ENCODE measurements at places on chromosomes 16 and 17.

- DNase-seq = no peak
Observed at GRCh38 chr17:32261936-32262510, 3.6 kb upstream of the RHBDL3 start.

DNA sequence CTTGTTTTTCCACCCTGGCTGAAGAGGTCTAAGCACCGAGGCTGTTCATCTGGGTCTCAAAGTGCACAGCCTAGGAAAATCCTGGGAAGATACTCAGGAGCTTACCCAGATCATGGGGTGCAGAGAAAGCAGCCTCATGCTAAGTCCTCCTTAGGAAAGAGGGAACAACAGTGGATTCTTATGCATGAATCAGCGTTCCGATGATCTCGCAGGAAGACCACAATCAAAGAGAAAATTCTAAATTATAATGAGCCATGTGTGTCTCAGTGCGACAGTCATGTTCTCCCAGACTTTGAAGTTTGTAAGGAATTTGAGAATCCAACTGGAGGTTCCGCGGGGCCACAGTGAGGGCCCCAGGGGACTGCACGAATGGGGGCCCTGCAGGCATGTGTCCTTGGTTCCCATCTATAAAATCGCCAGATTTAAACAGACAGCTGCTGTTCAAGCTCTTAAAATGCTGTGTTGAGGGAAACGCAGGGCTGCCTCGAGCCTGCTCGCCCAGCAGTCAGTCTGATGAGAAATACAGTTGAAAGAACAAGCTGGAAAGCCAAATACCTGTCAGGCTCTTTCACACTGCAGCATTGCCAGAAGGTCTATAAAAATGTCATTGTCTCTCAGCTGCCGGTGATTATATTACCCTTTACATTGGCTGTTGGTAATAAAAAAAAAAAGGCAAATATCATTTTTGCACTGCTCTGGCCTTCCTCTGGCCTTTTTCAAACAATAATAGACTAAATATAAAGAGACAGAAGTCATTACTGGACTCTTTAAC is 152.1 kb downstream of the PMP22 start:
- no peak for DNase-seq

GRCh38 chr16:27801289-27801945 is 251.5 kb downstream of the KATNIP start:
- no peak for DNase-seq

DNA sequence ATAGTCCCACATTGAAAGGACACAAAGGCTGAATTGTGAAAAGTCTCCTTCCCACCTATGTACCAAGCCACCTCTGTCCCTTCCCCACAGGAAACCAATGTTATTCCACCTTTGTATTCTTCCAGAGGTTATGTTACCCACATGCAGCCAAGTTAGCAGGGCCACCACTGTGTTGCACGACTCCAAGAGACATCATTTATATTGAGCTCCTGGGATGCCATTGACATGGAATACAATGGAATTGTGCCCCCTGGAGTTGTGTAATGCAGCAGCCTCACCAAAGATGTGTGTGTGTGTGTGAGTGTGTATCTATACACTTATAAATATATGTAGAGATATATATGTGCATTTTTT is 21.6 kb upstream of the MSI2 start:
- DNase-seq = no peak

- DNase-seq = no peak
Observed at GRCh38 chr17:71423871-71424546, 696.8 kb upstream of the SOX9 start.

GRCh38 chr16:88741368-88741767 is 35.1 kb downstream of the CTU2 start:
- DNase-seq = no peak

GRCh38 chr16:12639044-12639443 is 164.6 kb downstream of the CPPED1 start:
- no peak for DNase-seq

- no peak for DNase-seq
Observed at GRCh38 chr16:7182510-7183109, 150.0 kb upstream of the RBFOX1 start.

GRCh38 chr17:64401941-64402340 is 11.3 kb upstream of the PECAM1 start:
- no peak for DNase-seq

GRCh38 chr17:2592971-2593820 is at the start of gene PAFAH1B1:
TSS of gene PAFAH1B1 (plus strand) at chr17:2593654. CDS start at chr17:2638289, 44,635 bp downstream.
- peak; percentile 89 for DNase-seq

DNA sequence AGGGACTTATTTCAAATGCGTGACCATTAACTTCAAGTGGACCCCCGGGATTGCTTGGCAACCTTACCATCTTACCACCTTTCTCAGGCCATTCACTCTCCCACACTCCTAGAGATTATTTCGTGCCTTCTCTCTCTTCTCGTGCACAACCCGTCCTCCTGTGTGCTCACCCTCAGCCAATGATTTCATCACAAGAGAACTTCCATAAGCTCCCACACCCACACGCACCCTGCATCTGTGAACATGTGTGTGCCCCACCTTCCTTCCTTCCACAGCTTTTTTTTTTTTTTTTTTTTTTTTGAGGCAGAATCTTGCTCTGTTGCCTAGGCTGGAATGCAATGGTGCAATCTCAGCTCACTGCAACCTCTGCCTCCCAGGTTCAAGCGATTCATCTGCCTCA is 27.4 kb upstream of the CDH3 start:
- DNase-seq = no peak

DNA sequence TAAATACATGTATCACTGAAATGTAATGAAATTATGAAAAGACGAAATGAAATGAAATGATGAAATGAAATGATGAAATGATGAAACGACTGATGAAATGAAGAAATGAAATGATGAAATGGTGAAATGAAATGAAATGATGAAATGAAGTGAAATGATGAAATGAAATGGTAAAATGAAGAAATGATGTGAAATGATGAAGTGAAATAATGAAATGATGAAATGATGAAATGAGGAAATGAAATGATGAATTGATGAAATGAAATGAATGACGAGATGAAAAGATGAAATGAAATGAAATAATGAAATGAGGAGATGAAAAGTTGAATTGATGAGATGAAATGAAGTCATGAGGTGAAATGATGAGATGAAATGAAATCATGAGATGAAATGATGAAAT is 594.7 kb downstream of the TP53TG3F start:
- DNase-seq = no peak

DNA sequence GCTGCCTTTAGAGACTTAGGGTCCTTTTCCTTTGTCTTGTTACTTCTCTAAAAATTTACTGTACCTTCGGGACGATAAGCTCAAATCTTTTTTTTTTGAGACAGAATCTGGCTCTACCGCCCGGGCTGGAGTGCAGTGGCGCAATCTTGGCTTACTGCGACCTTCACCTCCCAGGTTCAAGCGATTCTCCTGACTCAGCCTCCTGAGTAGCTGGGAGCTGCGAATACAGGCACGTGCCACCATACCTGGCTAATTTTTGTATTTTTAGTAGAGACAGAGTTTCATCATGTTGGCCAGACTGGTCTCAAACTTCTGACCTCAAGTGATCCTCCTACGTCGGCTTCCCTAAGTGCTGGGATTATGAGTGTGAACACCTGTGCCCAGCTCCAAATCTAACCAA is 7.4 kb downstream of the RAD51C start:
- DNase-seq = no peak
